ENCODE measurements at places on chromosomes 4 and X. TPM values are rescaled to one million over a fixed set of nuclear protein-coding genes. Genes with fewer than 3 reads are reported as not detected.

The SLITRK4 gene
- total RNA-seq = not detected

The EFHC2 gene
- 2.2 TPM for total RNA-seq

The PGAM4 gene
- not detected for total RNA-seq

DNA sequence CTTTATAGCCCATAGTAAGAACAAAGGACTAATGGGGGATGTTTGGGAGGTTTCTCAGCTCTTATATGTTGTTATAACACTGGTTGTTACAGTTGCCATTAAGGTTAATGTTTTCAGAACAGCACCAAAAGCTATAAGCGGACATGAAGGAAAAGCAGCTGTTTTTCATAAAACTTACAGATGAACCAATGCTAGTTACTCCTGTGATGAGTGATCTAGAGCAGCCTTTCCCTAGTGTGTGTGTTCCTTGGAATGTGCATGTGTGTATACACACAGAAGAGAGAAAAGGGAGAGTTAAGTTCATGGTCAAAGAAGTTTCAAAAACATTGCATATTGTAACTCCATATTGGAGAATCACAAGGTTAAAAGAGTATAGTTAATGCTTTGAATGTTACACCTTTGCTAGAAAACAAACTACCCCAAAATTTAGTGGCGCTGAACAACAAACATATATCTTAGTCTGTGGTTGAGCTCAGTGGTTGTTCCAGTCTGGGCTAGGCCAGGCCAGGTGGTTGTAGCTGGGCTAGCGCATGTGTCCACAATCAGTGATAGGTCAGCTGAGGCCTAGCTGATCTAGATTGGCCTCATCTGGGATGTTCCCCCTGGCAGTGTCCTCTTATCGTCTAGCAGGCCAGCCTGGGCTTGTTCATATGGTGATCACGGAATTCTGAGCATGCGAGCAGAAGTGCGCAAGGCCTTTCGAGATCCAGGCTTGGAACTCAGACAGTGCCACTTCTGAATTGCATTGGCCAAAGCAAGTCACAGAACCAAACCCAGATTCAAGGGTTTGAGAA is 151.0 kb downstream of the NHS start:
- no peak for DNase-seq

DNA sequence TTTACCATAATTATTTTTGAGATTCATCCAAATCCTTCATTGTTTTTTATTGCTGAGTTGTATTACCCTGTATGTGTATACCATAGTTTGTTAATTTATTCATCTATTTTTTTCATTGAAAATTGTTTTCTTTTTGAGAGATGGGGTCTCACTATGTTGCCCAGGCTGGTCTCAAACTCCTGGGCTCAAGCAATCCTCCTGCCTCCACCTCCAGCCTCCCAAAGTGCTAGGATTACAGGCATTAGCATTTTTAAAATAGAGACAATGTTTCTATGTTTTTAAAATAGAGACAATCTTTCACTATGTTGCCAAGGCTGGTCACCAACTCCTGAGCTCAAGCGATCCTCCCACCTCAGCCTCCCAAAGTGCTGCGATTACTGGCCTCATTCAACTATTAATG is 1.6 kb upstream of the MAGIX start:
- no peak for DNase-seq

- no peak for DNase-seq
Measured at GRCh38 chrX:155544881-155545280, 67.9 kb downstream of the TMLHE start.

DNA sequence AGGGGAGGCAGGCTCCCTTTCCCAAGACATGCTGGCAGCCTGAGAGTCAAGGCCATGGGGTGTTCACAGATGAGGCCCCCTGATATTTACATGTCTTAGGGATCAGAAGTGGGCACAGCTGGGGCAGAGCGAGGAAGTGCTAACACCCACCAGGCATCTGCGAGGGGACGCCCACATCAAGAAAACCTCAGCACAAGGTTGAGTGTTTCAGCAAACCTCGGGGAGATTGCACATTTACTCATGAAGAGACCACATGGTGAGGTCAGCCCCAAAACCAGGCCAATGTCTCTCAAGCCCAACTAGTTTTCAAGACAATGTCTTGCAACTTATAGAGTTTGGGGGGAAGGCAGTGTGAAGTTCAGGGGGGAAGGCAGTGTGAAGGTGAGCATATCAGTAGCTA is 55.2 kb downstream of the CLNK start:
- no peak for DNase-seq

- DNase-seq = no peak
Measured at GRCh38 chrX:102975016-102975415, 37.9 kb downstream of the RAB40AL start.

DNA sequence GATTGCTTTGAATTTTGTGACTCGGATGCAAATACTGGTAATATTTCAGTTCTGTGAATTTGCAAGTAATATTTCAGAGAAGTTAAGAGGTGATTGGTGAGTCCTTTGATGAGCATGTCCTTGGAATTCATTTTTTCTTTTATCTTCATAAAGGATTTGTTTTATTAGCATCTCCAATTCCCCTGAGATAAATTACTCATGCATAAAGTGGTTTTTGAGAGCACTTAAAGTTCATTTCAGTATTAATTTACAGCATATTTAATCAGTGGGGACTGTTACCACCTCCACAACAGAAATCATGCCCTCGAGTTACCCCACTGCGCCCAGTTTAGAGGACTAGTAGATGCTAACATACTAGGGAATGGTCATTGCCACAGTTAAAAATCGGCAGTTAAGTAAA is 65.0 kb downstream of the ZFX start:
- no peak for DNase-seq

GRCh38 chr4:44326741-44327140 is 121.9 kb downstream of the KCTD8 start:
- no peak for DNase-seq

DNA sequence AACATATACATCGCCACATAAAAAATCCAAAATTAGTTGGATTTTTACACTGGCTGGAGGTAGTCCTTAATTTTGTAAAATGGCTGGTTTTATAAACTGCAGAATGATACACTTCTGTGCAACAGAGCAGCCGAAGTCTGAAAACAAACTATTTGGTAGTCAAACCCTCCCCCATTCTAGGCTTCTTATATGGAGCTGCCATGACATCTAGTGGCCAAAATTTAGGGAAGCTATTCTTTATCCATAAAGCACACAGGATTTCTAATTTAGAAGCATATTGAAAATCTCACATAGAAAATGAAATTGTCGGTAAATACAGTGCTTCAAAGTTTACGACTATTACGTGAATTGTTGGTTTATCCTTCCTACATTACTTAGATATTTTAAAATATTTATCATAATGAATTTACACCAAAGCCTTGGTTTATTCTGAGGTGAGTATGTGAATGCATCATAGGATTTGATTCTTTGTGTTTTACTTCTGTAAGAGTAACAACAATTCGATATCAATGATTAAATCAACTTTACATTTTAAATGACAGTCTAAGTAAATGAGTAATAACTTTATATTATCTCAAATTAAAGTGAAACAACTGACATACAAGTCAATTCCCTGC is 113.4 kb upstream of the FAM241A start:
- DNase-seq = peak; percentile 7

GRCh38 chr4:53365121-53365485 is 758 bp downstream of the SCFD2 start:
- peak; percentile 17 for DNase-seq
